Stimulated activated CD4-positive, alpha-beta T cell treated with anti-CD3 and anti-CD28 coated beads, Interleukin-1b, Interleukin-23, amount 100 ng/mL, for 48 hours (primary cell): ENCODE measurements at places on chromosomes 4 and X.
A peak's percentile ranks its signal among the peaks of the same experiment; 100 is the strongest.

DNA sequence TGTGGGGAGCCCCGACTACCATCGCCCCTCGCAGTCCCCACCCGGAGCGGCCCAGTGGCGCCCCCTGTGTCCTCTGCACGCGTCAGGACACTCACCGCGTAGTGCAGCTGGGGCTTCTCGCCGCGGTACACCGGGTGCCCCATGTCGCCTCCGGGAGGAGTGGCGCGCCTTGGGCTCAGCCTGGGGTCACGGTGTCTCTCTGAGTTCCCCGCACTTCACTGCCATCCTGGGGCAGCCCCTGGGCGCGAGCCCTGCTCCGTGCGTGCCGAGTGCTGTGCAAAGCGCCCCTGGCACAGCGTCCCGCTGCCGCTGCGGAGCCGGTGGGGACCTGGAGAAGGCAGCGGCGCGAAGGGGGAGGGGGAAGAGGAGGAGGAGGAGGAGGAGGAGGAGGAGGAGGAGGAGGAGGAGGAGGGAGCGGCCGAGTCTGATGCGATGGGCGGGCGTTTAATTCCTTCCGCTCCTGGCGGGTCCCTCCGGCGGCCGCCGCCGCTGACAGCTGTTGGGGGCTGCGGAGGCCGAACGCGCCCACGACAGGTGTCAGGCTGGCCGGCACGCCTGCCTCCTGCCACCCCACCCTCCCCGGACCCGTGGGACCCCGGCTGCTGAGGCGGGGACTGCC is 134.3 kb downstream of the AMELX start:
- DNase-seq, result no peak

- DNase-seq, result peak; percentile 12
Observed at GRCh38 chrX:13167481-13168231, 123.2 kb upstream of the FAM9C start.

GRCh38 chr4:183287309-183287659 is 32.8 kb downstream of the CLDN22 start:
- DNase-seq, result no peak

DNA sequence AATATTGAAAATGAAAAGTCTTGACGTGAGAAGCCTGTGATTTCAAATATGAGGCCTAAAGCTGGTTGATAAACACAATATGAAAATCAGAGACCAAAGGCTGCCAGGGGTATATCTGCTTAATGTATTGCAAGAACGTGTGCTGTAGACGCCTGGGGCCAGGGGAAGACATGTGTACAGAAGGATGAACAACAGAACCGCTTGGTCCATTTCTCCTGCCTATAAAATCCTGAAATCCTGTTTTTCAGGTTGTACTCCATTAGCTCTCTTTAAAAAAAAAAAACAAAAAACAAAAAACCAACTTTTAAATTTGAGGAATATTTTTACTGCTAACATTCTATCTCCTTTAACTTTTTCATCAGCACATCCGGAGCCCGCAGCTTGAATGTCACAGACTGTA is 109.2 kb downstream of the STOX2 start:
- DNase-seq, result no peak

- DNase-seq, result no peak
Observed at GRCh38 chr4:108263057-108263456, 94.3 kb upstream of the LEF1 start.

- DNase-seq, result no peak
Observed at GRCh38 chrX:11287505-11287904, 5.7 kb upstream of the AMELX start.

- DNase-seq, result no peak
Observed at GRCh38 chrX:40474645-40475044, 106.1 kb upstream of the ATP6AP2 start.

- no peak for DNase-seq
Observed at GRCh38 chrX:19183761-19184477, 61.7 kb upstream of the ADGRG2 start.

DNA sequence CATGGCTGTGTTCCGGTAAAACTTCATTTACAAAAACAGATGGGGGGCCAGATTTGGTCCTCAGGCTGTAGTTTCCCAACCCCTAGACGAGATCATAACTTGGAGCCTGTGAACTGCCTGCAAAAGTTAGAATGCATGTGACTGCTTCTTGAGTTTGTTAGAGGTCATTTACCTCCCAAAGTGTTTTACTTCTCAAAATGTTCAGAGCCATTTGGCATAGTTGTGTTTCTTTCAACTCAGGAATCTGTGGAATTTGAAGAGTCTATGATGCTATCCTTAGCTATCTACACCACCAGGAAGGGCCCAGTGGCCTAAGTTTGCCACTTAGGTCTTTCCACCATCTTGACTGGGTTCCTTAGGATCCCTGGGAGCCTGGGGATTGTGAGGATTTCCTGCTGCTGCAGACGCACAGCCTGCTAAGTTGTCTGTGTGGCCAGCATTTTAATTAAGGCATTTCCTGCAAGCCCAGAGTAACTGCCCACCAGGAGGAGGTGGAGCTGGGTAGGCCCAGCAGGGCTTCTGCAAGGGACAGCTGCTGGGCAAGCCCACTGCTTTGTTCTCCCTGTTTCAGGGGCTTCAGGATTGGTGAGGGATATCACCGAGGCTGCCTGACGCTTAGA is 53.1 kb downstream of the CCNI start:
- no peak for DNase-seq

DNA sequence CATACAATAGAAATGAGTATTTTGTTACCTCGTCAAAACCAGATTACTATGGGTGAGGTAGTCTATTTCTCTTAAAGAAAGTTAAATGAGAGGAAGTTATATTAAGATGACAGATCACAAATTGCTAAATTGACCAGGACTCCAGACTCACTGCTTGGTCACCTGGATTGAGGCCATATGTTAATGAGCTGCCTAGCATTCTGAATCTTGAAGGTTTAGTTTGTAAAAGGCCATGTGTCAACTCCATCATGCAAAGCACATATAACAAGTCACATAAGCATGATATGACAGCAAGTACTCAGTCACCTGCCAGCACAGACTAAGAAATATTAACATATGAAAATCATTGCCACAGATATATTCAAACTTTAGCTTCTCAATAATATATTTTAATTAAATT is 72.6 kb downstream of the EPHA5 start:
- no peak for DNase-seq

GRCh38 chrX:1147611-1148515 is 64.6 kb downstream of the CRLF2 start:
- no peak for DNase-seq

GRCh38 chrX:154470914-154471568 is 8.0 kb downstream of the LAGE3 start:
- DNase-seq, result no peak

DNA sequence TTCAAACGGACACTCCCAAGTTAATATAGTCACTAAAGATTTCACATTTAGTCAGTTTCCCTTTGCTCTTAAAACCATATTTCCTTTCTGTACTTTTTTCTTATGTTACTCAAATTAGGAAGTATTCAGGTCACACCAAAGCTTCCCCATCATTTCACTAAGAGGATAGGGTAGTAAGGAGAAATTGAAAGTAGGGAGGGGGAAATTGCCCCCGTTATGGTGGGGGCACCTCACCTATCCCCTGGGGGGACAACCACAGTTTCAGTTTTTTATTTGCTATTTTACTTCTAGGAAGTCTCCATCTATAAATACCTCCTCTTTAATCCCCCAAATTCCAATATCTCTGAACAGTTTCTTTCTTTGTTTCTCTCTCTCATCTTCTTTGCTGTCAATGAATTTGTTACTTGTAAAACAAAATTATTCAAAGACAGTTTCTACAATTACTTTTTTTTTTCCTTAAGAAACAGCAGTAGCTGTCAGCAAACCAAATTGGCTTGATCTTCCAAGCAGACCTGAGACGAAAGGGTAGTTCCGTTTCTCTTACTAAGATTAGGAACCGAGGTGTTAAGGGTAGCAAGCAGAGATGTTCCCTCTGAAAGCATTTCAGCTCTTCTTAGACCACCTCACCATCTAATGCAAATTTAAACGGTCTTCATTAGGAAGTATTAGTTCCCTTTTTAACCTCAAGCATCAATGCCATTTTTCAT is 160.2 kb upstream of the KLF3 start:
- DNase-seq, result no peak

- DNase-seq, result no peak
Observed at GRCh38 chrX:18855919-18856644, 127.8 kb downstream of the PHKA2 start.

DNA sequence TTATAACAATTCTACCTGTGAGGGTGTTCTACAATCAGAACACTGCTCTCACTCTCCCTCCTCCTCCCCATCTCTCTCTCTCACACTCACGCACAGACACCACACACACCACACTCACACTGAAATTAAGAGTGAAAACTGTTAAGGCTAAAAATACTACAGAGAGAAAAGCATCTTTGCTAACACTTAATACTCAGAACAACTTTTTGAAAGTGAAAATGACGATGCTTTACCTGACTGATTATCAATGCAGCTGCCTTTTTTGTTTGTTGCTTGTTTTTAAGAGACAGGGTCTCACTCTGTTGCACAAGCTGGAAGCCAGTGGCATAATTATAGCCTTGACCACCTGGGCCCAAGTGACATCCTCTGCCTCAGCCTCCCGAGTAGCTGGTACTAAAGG is 222.4 kb downstream of the APBB2 start:
- no peak for DNase-seq

DNA sequence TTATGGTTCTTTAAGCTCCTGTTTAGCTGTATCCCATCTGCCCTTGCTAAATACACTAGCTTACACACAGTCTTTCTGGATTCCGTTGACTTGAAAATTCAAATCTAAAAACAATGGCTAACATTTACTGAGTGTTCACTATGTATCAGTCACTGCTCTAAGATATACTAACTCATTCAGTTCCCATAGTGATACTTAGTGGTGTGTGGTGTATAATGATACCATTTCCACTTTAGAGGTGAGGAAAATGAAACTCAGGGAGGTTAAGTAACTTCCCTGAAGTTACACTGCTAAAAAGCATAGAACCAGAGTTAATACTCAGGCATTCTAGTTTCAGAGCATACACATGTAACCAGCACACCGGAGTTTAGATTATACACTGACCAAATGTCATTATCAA is 762.0 kb downstream of the GRID2 start:
- DNase-seq, result no peak

- DNase-seq, result no peak
Observed at GRCh38 chrX:131061306-131061705, 3.2 kb downstream of the ARHGAP36 start.

DNA sequence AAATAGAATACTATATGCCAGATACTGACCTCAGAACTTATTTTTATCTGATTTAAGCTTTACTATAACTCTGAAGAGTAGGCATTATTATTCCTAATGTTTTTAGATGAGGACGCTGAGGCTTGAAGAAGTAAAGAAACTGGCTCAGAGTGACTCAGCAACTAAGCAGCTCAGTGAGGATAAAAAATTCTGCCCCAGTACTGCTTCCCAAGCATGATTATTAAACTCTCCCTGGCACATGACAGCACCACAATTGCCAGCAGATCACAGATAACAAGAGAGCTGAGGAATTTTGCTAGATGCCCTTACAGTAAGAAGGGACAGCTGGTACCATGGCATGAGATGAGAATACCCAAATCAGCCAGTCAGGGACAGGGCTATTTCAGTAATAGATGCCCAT is 219.4 kb downstream of the NKX6-1 start:
- no peak for DNase-seq

DNA sequence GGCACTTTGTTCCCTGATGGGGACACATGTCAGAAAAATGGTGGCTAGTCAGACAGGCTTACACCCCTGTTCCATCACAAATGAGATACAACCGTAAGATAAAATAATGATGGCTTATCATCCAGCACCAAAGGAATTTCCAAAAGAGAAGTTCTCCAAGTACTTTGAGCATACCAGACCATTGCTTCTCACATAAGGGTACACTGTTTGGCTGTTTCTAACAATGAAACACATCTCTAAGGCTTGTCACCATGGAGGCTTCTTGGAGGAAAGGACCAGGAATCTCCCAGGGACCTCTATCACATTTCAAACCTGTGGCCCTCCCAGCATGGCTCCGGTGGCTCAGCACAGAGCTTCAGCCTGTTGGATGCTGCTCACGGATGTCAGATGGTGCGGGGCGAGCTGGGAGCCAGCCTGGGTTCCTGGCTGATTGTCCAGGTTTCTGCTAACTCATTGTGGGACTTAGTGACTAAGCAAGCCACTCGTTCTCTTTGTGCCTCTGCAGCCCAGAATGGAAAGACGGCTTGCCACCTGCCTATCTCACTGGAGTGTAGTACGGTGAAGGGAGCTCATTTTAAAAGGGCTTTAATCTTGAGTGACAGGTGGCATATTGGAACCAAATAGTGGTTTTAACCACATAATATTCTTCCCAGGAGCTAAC is 54.5 kb downstream of the FHDC1 start:
- DNase-seq, result no peak

DNA sequence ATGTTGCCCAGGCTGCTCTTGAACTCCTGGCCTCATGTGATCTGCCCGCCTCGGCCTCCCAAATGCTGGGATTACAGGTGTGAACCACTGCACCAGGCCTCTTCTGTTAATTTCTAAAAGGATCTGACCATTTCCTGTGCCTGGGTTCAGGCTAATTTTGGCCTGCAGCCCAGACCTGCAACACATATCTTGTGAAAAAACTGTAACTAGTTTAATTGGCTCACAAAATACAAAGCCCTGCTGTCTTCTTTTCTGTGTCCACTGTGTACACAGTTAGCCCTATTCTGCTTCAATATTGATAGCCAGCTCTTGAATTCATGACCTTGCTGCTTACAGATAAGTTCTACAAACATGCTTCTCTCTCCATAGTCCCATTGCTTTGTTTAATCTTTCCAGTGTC is 753.5 kb downstream of the PDHA2 start:
- no peak for DNase-seq

GRCh38 chr4:107034091-107034995 is 1.8 kb downstream of the DKK2 start:
- DNase-seq, result no peak

DNA sequence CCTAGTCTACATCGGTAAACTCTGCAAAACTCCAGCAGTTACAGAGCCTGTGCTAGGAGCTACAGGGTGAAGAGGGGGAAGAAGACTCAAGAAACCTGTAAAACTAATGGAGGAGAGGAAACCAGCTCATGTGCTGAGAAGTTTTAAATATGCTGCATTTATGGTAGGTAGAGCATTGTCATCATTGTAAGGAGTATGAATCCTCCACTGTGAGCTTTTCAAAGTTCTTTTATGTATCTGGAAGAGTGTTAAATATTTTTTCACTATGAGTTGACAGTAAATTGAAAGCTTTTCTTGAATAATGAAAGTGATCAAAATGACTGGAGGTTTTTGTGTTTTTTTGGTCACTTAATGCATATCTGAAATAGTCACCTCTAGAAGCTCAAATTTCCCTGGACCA is 46.2 kb downstream of the SEPTIN11 start:
- no peak for DNase-seq

GRCh38 chr4:16225167-16225862 is 956 bp downstream of the TAPT1 start:
- no peak for DNase-seq

DNA sequence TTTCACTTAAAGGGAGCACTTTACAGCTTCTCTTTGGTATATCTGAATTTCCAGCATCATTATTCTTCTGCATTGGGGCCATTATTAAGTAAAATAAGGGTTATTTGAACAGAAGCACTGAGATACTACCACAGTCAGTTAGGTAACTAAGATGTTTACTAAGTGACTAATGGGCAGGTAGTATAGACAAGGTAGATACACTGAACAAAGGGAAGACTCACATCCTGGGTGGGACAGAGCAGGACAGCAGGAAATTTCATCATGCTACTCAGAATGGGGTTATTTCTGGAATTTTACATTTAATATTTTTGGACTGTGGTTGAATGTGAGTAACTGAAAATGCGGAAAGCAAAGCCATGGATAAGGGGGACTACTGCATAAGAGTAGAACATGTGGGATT is 316.0 kb downstream of the CCSER1 start:
- DNase-seq, result no peak

- DNase-seq, result no peak
Observed at GRCh38 chr4:21451032-21451431, 497.5 kb downstream of the KCNIP4 start.

GRCh38 chr4:165288226-165288625 is 39.2 kb upstream of the MSMO1 start:
- no peak for DNase-seq
